Hematopoietic multipotent progenitor cell (in vitro differentiated cells): ENCODE measurements at places on chromosomes 2 and 18. TPM values are rescaled to one million over a fixed set of nuclear protein-coding genes. Genes with fewer than 3 reads are reported as not detected.

DSG4 gene
- total RNA-seq: not detected

CFAP65 gene
- total RNA-seq: not detected

PLEK gene
- 48.2 TPM for total RNA-seq

CD302 gene
- total RNA-seq: 16.4 TPM

DUSP19 gene
- total RNA-seq: 3.2 TPM

MROH2A gene
- total RNA-seq: not detected

IWS1 gene
- total RNA-seq: 12.1 TPM

ITGB6 gene
- total RNA-seq: not detected

LDLRAD4 gene
- 63.3 TPM for total RNA-seq

PDE1A gene
- 0.27 TPM for total RNA-seq

MAL gene
- 0.54 TPM for total RNA-seq

TBR1 gene
- under 0.01 TPM for total RNA-seq

CABYR gene
- total RNA-seq: not detected

ATG9A gene
- 56.8 TPM for total RNA-seq

SGPP2 gene
- total RNA-seq: under 0.01 TPM

ANKRD53 gene
- 1.9 TPM for total RNA-seq

FNDC4 gene
- total RNA-seq: 0.27 TPM

ADCYAP1 gene
- 0.27 TPM for total RNA-seq

GALR1 gene
- under 0.01 TPM for total RNA-seq

CD8B2 gene
- total RNA-seq: under 0.01 TPM

DNAJC5G gene
- not detected for total RNA-seq

RTP5 gene
- 1.1 TPM for total RNA-seq

SETBP1 gene
- 16.2 TPM for total RNA-seq

LCT gene
- 0.27 TPM for total RNA-seq

EPB41L3 gene
- 6.2 TPM for total RNA-seq

CIDEA gene
- total RNA-seq: not detected

TMEM17 gene
- 2.4 TPM for total RNA-seq

GFPT1 gene
- 4.6 TPM for total RNA-seq

FMNL2 gene
- 0.54 TPM for total RNA-seq

KLHL41 gene
- total RNA-seq: under 0.01 TPM

MAP3K20 gene
- total RNA-seq: 10.2 TPM

MEIS1 gene
- 96.9 TPM for total RNA-seq

ARHGAP28 gene
- total RNA-seq: under 0.01 TPM

ASPRV1 gene
- total RNA-seq: 1.1 TPM

ZNF385B gene
- total RNA-seq: not detected

OSBPL6 gene
- total RNA-seq: 0.27 TPM

ABCG5 gene
- total RNA-seq: under 0.01 TPM

PSMA8 gene
- total RNA-seq: under 0.01 TPM

CTAGE1 gene
- total RNA-seq: not detected

PLGLB2 gene
- 0.54 TPM for total RNA-seq

AMER3 gene
- under 0.01 TPM for total RNA-seq

PRKAG3 gene
- total RNA-seq: not detected

CEBPZOS gene
- 8.3 TPM for total RNA-seq
